ENCODE measurements at places on chromosomes 13 and 19.

DNA sequence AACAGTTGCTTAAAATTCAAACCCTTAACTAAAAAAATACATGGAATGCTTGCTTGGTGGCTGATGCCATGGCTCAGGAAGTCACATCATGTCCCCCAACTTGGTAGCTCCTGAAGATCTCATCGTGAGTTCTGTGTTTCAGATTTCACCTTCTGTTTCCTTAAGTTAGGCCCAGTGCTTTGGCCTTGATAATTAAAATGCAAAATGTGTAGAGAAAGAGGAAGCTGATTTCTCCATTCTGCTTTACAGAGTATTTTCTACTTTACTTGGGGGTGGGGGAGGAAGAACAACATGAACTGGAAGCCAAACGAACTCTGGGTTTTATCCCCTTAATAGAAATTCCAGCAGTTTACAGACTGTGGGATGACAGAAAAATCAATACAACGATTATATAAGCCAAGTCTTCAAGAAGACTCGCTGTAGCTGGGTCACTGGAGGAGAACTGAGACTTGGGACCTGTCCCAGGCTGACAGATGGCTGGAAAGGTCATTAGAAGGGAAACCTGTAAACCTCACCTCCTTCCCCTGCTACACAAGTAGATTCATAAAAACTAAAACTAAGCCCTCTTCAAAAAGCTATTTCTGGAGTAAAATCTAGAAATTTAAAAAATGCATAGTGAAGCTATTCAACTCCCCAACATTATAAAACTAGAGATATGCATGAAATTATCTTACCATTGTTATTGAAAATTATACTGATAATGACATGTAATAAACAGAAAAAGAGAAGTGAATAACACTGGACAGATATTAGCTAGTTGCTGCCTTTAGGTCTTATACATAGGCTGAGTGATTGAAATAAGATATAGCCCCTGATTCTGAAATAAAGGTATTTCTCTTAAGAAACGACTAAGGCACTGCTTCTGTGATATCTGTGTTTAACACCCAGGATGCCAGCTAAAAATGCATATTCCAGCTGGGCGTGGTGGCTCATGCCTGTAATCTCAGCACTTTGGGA, 22.1 kb upstream of the GGACT start:
- no peak for DNase-seq

DNA sequence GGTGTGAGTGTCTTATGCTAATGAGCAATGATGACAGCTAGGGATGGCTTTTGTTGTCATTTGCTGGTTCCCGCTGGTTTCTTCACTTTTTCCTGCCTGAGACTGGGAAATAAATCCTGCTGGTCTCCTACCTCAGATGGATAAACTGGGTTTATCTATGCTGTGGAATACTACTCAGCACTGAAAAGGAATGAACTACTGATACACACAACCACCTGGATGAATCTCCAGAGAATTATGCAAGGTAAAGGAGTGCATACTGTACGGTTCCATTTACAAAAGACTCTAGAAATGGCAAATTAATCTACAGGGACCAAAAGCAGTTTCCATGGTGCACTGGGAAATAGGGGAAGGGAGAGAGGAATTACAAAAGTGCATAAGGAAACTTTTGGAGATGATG, 41.2 kb upstream of the UBE2L5 start:
- no peak for DNase-seq

GRCh38 chr19:48746738-48747575, at the start of gene IZUMO1:
TSS of gene IZUMO1 (minus strand) at chr19:48746909. CDS start at chr19:48745859, 1,050 bp downstream.
- peak; percentile 95 for DNase-seq

- no peak for DNase-seq
Measured at GRCh38 chr13:66162470-66162869, 1067.7 kb downstream of the PCDH9 start.

GRCh38 chr13:34502011-34502410, 440.1 kb upstream of the NBEA start:
- DNase-seq = no peak

GRCh38 chr13:25927932-25928331, 123.9 kb downstream of the SHISA2 start:
- DNase-seq = no peak

GRCh38 chr19:7561325-7561724, 25.8 kb downstream of the PNPLA6 start:
- no peak for DNase-seq

DNA sequence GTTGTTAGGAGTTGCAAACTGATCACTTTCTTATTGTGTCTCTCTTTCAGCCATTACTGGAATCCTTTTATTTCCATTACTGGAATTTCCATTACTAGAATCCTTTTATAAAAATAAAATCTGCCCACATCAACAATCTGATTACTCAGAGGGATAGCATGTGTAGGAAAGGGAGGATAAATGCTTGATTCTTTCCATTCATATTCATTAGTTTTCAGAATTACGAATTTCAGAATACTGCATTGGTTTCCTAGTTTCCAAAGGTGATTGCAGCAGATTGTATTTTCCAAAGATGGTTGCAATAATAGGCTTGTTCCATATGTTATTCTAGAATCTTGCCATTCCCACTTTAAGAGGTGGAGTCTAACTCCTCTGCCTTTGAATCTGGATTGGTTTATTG, 37.1 kb downstream of the ZNF146 start:
- no peak for DNase-seq

- no peak for DNase-seq
Measured at GRCh38 chr13:30021611-30022010, 171.2 kb upstream of the UBL3 start.

DNA sequence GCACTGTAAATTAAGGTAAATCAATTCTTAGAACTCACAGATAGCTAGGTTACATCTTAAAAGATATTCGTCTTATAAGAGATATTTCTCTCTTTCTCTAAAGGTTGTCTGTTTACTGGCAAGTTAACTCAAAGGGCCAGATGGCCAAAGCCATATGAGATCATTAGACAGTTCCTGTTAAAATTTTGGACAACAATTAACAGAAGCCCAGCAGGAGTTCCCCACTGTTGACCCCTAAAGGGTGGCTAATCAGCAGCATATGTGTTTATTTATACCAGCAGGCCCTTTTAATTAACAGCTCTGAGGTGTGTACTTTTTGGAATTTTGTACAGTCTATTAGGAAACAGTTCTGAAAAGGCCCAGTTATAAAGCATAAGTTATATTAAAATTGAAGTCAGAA, 245.8 kb downstream of the LIG4 start:
- DNase-seq = no peak

GRCh38 chr13:48510698-48511097, 22.2 kb downstream of the RCBTB2 start:
- no peak for DNase-seq

Data from endodermal cell (in vitro differentiated cells).